Amniotic epithelial cell (primary cell): ENCODE measurements at places on chromosomes 1 and 21.

- DNase-seq: no peak
Observed at GRCh38 chr1:157833145-157833544, 8.5 kb downstream of the CD5L start.

GRCh38 chr1:4655674-4656532 lies 1.5 kb downstream of the AJAP1 start:
- DNase-seq: peak; percentile 3

DNA sequence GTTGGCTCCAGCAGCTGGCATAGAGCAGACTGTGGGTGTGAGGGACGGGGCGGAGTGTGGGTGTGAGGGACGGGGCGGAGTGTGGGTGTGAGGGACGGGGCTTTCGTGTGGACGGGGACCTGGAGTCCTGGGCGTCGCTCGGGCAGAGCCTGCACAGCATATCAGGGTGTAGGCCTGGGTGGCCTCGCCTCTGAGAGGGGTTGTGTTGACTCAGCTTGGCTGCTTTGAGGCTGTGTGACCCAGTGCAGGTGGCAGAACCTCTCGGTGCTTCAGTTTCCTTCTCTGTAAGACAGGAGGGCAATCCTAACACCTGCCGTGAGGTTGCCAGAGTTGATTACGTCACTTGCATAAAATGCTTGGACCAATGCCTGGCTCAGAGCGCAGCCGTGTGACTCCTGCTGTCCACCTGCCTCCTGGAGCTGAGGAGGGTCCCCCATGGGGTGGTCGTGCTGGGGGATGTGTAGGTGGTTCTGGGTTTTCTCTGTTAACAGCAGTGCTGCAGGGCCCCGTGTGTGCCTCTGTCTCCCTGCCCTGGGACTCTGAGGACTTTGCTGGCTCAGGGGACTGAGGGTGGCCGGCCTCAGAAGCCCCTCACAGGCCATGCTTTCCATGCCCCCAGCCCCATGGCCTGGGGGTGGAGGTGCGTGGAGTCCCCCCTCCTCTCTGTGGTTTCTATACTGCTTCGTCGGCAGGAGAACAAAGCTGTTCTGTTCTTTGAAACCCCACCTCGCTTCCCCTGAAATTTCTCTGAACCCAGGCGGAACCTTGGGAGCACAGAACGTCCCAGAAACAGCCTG lies 15.4 kb downstream of the PDXK start:
- DNase-seq: no peak

GRCh38 chr1:57340334-57341070 lies 83.4 kb downstream of the DAB1 start:
- no peak for DNase-seq

- DNase-seq: no peak
Observed at GRCh38 chr1:100926240-100926639, 30.4 kb downstream of the SLC30A7 start.

DNA sequence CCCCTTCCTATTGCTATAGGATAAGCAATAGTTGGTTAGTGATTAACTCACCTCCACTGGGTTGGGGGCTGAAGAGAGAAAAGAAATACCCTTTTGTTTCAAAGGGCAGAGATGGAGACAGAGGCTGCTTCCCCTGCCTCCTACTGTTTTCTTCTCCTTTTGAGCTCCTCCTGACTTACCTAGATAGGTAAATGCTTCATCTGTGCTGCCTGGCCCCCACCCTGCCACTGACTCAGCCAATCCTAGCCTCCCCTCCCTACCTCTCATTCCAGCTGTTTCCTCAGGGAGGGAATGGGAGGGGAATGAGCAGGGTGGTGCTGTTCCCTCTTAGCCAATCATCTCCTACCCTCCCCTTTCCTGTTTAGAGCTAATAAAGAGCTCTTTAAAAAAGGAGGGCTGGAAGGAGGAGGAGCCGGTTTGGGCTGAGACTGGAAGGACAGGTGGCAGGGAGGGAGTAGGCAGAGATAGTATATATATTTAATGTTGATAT lies at the start of gene C1orf116:
TSS of gene C1orf116 (minus strand) at position 229 of the 490 bp plus-strand sequence. CDS start 5,158 bp downstream, outside the sequence.
- DNase-seq: peak; percentile 6

- DNase-seq: peak; percentile 41
Observed at GRCh38 chr1:55155522-55155921, 59.6 kb downstream of the USP24 start.

GRCh38 chr1:166888373-166889111 lies 12.5 kb upstream of the TADA1 start:
- no peak for DNase-seq

GRCh38 chr1:9844756-9845155 lies 21.0 kb upstream of the CLSTN1 start:
- no peak for DNase-seq

DNA sequence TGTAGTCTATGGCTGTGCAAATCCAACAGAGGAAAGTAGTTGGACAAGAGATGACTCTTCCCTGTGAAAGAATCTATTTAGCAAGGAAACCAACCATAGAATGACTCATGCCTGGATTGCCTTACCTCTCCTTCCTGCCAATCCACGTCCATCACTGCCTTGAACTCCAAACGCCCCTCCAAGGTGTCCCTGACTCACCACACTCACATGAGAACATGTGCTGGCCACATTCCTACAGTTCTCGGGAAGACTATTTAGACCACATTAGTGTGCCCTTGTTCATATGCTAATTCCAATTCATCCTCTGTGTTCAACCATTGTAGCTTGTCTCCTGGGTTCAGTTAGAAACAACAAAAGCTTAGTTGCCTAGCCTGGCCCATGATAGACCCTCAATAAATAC lies 157.3 kb downstream of the SLC30A10 start:
- peak; percentile 100 for DNase-seq

- no peak for DNase-seq
Observed at GRCh38 chr1:163970699-163971098, 588.3 kb upstream of the PBX1 start.

- no peak for DNase-seq
Observed at GRCh38 chr1:225539069-225539468, 111.2 kb upstream of the LBR start.

DNA sequence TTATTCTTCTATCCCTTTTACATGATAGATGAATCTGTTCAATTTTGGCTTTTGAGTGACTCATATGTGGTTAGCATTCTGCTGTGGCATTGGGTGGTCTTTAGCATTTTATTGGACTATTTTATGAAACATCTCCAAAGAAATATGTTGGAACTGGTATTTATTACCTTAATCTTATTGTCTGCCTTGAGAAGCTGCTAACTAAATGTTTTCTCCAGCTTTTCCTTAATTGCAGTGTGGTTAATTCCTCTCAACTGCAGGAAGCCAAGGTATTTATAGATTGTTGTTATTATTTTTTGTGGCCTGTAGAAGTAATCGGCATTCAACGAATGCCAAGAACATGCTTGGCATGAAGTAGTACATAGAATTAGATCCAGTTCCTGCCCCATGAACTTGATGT lies 64.1 kb downstream of the NOS1AP start:
- DNase-seq: peak; percentile 34

GRCh38 chr1:150109586-150109985 lies 40.1 kb upstream of the PLEKHO1 start:
- no peak for DNase-seq

- peak; percentile 81 for DNase-seq
Observed at GRCh38 chr1:179169616-179170467, 59.6 kb downstream of the ABL2 start.

DNA sequence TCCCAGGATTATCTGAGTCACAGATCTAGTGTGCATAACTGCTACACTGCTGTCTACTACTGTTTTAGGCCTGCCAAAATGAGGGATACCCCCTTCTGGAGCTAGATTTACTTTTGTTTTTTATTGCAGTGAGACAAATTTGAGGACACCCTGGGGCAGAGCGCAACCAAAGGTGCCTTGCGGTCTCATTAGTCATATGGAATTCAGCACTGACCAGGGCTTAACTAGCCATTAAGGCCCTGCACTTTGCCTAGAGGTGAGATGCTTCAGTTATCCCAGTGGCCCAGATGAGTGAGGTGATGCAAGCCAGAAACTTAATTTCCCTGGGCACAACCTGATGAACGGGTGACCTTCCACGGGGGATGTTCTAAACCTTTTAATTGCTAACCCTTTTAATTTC lies 998 bp upstream of the SPAG17 start:
- DNase-seq: no peak

DNA sequence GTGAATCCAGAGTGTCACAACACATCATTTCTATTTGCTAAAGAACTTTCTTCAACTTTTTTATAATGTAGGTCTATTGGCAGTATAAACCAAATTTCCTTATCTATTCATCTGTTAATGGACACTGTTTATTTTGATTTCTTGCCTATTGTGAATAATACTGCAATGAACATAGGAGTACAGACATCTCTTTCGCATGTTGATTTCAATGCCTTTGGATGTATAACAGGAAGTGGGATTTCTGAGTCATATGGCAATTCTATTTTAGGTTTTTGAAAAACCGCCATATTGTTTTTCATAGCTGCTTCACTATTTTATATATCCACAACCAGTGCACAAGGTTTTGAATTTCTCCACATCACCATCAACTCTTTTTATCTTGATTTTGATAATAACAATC lies 198.7 kb downstream of the KCNT2 start:
- no peak for DNase-seq

GRCh38 chr1:2544875-2545640 lies 11.1 kb upstream of the TNFRSF14 start:
- DNase-seq: no peak

- no peak for DNase-seq
Observed at GRCh38 chr1:231318015-231318355, 19.7 kb downstream of the EXOC8 start.

DNA sequence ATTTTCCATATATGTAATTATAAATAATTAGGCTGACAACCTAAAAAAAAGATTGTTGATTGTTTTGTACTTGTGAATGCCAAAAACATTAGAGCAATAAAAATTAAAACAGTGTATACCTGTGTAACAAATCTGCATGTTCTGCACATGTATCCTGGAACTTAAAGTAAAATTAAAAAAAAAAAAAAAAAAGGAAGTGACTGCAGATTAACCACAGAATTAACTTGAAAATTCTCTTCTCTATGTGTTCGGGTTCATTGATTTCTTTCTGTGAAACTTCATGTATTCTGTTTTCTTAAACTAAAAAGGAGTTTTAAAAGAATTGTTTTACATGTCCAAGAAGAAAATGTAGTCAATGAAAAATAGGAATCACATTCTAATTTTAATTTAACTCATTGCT lies 95.7 kb downstream of the FASLG start:
- no peak for DNase-seq

GRCh38 chr21:37461479-37461878 lies 94.9 kb downstream of the DYRK1A start:
- no peak for DNase-seq

GRCh38 chr1:159737238-159737916 lies 23.0 kb upstream of the CRP start:
- no peak for DNase-seq

DNA sequence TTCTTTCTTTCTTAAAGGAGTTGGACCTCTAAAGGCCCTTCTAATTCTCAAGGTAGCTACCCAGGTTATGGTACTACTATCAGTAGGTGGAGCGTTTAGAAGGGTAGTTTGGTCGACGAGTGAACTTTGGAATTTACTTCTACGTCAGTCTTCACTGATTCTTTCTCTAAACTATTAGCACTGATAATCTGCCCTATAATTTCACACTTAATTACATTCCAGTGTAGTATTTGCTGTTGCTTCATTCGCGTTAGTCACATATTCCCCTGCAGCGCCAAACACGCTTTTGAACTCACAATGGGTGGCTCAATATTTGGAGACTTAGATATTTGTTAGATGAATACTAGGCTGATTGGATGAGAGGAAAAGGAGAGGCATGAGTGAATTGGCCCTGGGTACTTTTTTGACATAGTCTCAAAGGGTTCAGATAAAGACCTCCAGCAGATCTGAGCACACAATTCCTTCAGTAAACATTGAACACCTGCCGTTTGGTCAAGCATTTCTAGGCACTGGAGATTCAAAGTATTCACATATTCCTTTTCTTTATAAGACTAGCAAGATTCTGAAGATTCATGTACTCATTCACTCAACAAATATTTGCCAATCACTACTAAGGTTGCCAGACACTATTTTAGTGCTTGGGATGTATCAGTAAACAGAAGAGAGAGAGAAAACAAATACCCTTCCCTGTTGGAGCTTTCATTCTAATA lies 929 bp upstream of the FOXJ3 start:
- peak; percentile 75 for DNase-seq

GRCh38 chr1:207960346-207960745 lies 49.4 kb upstream of the CD34 start:
- DNase-seq: peak; percentile 8

DNA sequence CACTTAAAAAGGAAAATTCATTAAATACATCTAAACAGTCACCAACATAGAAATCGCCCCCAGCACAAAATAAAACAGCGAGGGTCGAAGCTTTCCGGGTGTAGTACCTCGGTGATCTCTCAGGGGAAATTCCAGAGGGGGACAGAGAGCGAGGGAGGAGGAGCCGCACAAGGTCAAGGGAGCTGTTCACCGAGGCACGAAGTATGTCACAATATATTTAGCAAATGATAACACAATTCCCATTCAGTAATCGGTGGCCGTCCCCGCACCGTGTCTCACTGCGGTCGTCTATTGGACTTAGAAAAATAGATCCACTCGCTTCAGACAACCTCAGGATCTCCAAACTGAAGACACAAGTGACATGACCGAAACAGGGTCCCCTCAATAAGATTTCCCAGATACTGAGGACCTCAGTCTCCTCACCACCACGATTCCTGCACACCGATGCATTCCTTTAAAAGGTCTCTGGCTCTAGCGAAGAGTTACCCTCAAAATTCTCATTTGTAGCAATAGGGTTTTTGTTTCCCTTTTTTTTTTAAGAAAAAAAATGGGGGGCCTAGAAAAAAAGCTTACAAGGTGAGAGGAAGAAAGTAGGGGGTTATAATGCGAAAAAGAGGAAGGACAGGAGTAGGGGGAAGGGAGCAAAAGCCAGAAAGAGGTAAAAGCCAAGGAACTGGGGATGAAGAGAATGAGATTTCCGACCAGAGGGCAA lies 1.1 kb downstream of the LPGAT1 start:
- DNase-seq: peak; percentile 34

- no peak for DNase-seq
Observed at GRCh38 chr1:208556461-208556860, 312.3 kb upstream of the PLXNA2 start.

DNA sequence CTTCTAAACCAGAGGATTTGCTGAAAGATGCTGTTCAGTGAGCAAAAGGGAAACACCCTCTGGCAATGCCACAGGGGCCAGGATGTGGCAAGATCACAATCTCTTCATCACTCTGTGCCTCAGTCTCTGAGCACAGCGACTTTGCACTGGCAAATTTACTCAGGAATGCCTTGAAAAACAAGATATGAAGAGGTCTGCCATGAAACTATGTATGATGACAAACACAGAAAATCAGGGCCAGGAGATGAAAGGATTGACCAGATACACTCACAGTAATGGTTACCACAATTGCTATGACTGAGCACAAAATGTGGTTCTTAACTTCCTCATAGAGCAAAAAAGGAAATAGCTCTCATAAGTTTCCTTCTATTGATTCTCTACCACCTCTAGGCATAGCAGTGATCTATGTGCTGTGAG lies 5.8 kb downstream of the TTC13 start:
- DNase-seq: no peak

- DNase-seq: peak; percentile 53
Observed at GRCh38 chr1:198449727-198450433, 90.6 kb downstream of the ATP6V1G3 start.

DNA sequence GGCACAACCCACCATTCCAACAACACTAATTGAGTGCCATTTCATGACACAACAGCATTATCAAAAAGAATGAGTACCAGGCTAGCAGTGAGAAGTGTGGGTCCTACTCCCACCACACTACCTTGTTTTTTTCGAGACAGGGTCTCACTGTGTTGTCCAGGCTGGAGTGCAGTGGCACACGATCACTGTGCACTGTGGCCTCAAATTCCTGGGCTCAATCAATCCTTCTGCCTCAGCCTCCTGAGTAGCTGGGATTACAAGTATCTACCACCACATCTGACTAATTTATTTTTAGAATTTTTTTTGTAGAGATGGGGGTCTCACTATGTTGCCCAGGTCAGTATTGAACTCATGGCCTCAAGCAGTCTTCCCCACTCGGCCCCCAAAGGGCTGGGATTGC lies 30.7 kb downstream of the CD247 start:
- DNase-seq: no peak
